CD4-positive, alpha-beta T cell treated with Interleukin-17A for 1 hour (primary cell): ENCODE measurements at places on chromosomes 16 and 17.

GRCh38 chr17:63136369-63137012 lies 170.5 kb downstream of the TANC2 start:
- no peak for DNase-seq

GRCh38 chr17:82076785-82077591 lies 11.4 kb upstream of the DUS1L start:
- no peak for DNase-seq

DNA sequence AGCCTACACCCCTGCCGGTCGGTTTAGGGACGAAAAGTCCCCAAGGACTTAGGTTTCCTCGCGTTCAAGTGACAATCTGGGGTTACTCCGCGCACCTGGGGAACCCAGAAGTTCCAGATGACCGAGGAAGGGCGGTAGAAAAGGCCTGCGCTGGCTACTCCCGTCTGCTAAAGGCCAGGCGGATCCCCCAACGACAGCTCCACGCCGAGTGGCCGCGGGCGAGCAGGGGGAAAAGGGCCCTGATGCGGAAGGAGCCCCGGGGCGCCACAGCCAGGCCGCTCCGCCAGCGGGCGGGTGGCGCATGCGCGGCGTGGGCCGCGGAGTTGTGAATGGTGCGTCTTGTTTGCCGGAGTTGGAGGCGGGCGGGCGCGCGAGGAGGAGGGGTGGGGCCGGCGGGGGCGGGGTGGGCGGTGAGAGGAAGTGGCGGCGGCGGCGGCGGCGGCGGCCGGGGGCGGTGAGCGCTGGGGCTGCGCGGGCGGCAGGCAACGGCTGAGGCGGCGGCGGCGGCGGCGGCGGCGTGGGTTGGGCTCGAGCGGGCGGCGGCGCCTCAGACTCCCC lies at the start of gene CBFB:
CBFB (plus strand) TSS at position 454 of the 558 bp plus-strand sequence. CDS start 259 bp downstream, outside the sequence.
- peak; percentile 95 for DNase-seq

GRCh38 chr17:81021531-81022343 lies 13.2 kb upstream of the BAIAP2 start:
- DNase-seq, result no peak

- no peak for DNase-seq
These were observed 11.6 kb upstream of the RMI2 start for GRCh38 chr16:11333702-11334101.
